ENCODE measurements at places on chromosomes 5 and 9.

DNA sequence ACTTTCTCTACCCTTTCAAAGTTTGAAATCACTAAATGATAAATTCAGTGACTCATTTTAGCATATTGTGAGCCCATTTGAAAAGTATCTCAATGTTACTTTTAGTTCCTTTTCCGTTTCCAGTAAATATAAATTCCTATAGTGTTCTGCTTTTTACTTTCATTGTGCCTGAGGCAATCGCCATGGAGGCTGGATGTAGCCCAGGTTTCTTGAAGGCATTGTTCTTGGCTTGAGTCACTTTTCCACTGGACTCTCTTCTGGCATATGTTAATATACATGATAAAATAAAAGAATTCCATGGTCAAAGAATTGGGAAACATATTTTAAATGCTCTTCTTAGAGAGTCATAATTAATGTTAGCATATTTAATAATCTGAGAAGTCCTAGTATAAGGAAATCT is 327.0 kb downstream of the IZUMO3 start:
- no peak for DNase-seq

DNA sequence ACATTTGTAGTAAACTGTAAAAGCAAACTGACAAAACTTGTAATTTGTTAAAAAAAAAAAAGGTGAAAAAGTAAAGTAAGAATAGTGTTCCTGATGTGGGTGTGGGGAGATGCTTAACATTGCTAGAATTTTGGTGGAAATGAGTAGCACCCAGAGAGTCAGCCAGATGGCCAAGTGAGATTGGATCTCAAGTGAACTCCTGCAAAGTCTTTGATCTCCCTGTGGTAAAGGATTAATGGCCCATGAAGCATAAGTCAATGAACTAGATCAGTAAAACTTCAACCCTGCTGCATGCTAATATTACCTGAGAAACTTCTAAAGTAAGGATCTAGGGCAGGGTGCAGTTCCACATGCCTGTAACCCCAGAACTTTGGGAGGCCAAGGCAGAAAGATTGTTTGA is 19.0 kb upstream of the FAM169A start:
- DNase-seq, result peak; percentile 15

DNA sequence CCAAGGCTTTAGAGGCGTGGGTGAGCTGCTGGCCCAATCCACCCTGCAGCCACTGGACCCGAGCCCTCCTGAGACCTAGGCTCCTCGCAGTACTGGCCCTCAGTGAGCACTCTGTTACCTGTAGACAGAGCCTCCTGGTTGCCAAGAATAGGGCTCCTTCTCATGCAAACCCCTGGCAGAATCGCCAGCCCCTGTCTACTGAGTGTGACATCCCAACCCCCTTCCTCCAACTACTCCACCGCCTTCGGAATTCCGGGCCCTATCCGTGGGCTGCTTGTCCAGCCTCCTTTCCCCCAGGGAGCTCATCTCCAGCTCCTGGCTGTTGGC is 23.8 kb upstream of the COL5A1 start:
- peak; percentile 2 for DNase-seq

GRCh38 chr5:57862471-57862911 is 379.9 kb upstream of the ACTBL2 start:
- DNase-seq, result no peak

DNA sequence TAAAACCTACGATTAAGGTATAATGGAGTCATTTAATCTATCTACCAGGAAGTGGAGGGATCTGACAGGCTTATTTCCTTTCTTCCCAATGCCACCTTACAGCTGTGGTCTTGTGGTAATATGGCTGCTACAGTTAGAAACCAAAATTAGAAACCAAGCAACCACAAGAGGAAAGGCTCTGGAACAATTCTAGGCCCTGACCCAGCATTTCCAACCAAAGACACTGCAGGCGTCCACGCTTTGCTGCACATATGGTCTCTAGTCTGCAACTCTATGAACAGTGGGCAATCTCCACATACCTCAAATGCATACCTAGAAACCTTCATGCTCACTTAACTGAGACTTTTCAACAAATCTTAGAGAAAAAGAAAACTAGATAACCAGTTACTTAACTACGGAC is 339.1 kb downstream of the NFIB start:
- DNase-seq, result no peak

GRCh38 chr5:138641547-138642298 is 66.5 kb upstream of the HSPA9 start:
- DNase-seq, result peak; percentile 91

DNA sequence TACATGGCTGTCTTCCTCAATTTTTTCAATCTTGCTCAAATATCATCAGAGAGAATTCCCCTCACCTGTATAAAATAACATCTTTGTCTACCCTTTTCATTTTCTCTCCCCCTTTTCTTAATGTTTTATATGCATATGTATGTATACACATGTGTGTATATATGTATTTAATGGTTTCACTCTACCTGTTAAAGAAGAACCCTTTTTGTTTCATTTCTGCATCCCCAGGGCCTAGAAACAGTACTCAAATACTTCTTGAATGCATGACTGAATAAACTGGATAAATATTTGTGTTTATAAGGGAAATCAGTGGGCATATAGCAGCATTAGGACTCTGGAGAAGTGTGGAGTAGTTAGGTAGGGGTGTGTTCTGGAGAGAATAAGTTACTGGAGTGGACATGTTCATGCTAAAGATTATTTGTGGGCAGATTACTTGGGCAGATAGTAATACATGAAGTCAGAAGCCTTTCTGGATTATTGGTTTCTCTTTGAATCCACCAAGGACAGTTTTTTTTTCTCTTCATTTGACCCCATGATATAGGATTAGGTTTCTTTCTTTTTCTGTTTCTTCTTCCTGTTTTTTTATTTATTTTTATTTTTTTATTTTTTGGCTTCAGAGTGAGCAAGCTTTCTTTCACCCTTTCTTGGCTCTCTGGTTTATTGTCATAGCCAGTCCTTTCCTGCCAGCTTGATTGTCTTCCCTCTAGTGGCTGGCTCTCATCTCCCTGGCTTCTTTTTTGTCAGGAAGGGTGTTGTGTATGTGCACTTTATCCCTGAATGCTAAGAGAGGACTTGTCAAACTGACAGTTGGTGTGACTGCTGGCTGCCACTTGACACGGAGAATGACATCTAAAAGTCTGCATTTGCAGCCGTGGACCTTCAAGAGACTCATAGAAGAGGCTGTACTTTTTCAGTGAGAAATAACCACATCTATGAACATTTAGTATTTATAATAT is 89.3 kb downstream of the ZCCHC7 start:
- DNase-seq, result peak; percentile 47

DNA sequence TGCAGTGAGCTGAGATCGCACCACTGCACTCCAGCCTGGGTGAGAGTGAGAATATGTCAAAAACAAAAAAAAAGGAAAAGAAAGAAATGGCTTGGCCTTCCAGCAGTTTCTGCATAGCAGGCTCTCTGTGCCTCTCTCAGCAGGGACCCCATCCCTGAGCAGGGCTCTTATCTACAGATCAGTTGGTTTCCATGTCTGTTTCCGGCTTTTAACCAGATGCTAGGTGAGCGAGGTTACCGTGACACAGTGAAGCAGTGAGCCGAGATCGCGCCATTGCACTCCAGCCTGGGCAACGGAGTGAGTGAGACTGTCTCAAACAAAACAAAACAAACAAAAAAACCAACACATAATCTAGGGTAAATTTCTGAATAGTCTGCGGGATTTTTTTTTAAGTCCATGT is 51.4 kb downstream of the COL5A1 start:
- no peak for DNase-seq

DNA sequence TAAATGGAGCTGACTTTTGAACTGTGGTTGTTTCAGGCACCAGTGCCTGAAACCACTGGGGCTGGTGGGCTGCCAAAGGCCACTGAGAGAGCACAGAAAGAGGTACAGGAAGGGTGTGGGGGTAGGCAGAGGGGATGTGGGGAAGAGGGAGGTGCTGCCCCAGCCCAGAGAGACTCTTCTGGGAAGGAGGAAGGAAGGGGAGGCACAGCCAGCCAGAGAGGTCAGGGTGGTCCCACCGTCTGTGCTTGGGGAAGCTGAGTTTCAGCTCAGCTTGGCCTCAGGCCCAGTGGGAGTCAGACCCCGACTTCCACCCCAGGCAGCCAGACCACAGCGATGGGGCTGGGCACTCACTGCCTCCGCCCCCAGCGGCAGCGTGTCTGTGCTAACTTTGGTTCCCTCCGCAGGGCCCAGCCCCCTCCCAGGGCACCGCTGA is 8.6 kb upstream of the PHYKPL start:
- DNase-seq, result no peak

GRCh38 chr9:7284117-7284516 is 515.5 kb downstream of the DMAC1 start:
- DNase-seq, result no peak

GRCh38 chr5:80967500-80968181 is 7.5 kb downstream of the RASGRF2 start:
- DNase-seq, result no peak

DNA sequence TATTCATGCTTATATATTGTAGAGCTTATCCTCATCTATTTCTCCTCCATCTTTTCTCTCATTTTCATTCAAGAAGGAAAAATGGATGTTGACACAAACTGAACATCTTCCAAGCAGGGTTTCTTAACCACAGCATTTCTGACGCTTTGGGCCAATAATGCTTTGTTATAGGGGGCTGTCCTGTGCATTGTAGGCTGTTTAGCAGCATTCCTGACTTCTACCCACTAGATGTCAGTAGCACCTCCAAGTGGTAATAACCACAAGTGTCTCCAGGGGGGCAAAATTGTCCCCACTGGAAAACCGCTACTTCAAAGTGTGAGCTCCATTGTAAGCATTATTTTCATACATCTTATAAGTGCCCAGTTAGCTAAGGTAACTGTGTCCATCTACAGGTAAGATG is 2.6 kb upstream of the TXNDC8 start:
- peak; percentile 9 for DNase-seq

DNA sequence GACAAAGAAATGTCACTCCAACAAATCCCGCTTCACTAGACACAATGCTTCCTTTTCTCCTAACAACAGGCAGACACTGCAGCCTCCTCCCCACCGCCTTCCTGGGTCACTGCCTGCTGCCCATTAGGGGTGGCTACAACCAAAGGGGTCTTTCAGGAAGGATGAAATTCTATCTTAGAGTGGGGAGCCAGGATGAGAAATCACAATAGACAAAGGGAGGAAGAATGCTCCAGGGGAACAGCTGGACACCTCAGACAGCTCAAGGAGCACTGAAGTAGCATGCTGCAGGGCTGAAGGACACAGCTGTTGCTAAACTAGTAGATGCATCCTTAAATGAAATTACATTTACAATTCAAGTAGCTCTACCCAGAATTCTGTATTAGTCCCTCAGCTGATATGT is 54.2 kb downstream of the PRELID2 start:
- no peak for DNase-seq

DNA sequence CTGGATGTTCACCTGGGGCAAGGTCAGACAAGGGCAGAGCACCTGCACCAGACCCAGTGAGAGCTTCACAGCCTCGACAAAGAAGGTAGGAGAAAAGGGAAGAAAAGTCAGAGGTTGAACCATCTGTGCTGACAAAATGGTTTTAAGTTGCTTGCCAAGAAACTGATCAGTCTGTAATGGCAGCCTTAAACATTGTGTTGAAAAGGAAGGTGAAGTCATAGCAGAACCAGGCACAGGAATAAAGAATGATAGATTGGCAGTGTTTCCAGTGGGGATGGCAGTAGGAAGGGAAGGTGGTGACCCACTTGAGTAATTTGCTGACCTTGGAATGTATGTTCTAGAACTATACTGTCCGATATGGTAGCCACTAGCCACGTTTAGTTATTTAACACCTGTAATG is 34.2 kb downstream of the HTR4 start:
- DNase-seq, result no peak

Data from WERI-Rb-1 (cell line).